ENCODE measurements at places on chromosomes 2 and 18.

GRCh38 chr2:56299171-56299691, 115.4 kb downstream of the CCDC85A start:
- no peak for DNase-seq

DNA sequence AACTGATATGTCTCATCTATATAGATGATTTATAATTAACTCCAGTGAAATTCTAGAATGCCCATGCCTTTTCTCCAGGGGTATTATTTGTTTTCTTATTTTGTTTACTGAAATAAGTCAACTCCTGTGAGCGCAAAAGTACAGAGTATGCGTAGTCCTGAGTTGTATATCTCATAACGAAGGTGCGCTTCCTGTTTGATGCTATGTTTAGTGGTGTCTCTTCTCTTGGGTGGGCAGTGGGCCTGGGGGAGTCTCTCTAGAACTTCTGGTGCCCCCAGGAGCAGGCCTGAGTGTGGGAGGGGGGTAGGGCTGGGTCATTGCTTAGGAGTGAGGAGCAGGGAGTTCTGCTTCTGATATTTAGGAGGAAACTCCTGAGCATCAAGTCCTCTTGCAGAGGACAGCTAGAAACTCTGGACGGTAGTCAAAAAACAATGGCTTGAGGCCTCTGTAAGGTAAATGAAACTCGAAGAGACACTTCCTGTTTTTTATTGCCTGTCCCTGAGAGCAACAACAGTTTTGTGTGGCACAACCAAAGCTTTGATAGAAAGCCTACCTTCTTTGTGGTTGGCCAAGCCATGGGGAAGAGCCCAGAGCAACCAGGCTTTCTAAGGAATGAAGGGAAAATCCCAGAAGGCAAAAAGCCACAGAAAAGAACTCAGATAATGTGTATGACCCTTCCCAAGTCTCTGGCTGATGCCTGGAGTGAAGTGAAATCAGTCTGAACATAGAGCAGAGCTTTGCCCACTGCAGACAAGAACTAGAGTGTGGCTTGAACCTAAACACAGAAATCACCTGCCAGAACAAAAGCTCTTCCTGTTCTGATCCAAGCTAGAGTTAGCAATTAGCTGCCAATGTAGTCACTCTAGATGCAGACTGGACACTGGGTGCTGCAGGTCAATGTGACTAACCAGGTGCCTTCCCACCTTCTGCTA, 8.5 kb upstream of the SP140L start:
- no peak for DNase-seq

DNA sequence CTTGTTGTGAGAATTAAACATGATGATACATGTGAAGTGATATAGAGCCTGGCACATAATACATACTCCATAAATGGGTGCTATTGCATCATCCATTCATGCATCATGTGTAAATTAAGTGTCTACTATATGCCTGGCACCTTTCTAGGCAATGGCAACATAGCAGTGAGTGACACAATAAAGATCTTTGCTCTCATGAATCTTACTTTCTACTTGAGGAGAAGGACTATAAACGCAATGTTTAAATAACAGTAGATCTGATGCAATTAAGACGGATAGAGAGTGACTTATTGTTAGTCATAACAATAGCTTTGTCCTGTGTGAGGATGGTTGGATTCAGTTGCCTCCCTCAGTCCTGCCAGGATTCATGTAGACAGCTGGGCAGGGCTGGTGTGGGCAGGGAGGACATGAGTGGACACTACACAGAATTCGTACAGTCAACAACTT, 88.4 kb upstream of the NPAS2 start:
- no peak for DNase-seq

- no peak for DNase-seq
These were observed 293.1 kb upstream of the ID2 start for GRCh38 chr2:8388781-8389180.

DNA sequence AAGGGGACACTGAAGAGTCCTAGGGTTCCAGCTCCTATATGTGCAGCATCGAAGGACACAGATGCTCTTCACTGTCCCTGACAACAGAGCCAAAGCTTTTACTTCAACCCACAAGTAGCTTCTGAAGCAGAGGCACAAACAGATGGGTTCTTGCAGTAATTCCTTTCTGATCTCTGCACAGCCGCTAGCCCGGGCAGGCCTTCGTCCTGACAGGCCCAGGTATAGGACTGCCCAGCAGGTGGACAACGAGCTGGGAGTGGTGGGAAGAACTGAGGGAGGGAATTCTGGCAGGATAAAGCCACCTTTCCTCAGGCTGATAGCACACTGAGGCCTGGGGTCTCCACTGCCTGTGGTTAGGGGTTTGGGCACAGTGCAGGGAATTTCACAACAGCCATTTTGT, 94.8 kb downstream of the RHOB start:
- DNase-seq: no peak

DNA sequence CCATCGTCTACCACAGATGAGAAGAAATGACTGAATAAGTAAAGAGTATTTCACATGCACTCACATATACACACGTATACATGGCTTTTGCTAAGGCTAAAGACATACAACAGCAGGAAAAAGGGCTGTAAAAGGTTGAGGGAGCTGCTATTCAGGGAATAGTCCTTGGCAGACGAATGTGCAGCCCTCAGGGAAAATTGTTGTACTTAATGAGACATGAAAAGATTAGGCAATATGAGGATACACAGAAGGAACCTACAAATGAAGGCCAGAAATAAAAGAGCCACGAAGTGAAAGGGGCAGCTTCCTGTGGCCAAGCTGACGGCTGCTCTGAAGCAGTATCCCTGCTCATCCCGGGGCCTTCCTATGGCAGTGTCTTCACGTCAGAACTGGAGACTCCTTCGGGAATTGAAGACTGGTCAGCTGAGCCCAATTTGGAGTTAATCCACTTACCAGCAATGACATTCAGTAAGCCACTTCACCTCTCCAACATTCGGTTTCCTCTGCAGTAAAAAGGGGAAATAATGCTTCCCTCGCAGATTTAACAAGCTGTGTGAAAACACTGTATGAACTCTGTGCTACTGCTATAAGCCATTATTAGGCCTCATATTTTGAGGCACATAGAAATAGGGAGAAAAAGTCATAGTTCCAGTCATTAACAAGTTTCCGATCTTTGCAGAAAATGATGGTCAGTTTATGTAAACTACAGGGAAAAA, 221.8 kb downstream of the STK39 start:
- no peak for DNase-seq

GRCh38 chr2:204880928-204881327, 335.7 kb downstream of the PARD3B start:
- DNase-seq: no peak

DNA sequence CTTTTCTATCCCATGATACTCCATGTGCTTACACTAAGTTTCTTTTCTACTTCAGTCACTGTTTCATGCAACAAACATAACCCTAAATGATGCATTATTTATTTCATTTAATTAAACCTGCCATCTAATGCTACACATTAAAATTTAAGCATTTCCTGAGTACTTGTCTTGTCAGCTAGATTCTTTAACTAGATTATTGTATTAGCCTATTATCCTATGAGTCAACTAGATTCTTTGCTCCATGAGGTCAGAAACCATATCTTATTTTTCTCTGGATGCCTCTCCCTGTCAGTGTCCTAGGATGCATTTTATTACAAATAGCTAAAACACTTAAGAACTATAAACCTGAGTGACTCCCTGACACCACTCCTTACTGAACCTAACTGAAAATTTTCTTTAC, 652.4 kb downstream of the SLC4A3 start:
- DNase-seq: no peak

- DNase-seq: no peak
These were observed 15.0 kb downstream of the GPR45 start for GRCh38 chr2:105256431-105257047.
